ENCODE measurements at places on chromosomes 12 and 14. TPM values are rescaled to one million over a fixed set of nuclear protein-coding genes. Genes with fewer than 3 reads are reported as not detected.

DNA sequence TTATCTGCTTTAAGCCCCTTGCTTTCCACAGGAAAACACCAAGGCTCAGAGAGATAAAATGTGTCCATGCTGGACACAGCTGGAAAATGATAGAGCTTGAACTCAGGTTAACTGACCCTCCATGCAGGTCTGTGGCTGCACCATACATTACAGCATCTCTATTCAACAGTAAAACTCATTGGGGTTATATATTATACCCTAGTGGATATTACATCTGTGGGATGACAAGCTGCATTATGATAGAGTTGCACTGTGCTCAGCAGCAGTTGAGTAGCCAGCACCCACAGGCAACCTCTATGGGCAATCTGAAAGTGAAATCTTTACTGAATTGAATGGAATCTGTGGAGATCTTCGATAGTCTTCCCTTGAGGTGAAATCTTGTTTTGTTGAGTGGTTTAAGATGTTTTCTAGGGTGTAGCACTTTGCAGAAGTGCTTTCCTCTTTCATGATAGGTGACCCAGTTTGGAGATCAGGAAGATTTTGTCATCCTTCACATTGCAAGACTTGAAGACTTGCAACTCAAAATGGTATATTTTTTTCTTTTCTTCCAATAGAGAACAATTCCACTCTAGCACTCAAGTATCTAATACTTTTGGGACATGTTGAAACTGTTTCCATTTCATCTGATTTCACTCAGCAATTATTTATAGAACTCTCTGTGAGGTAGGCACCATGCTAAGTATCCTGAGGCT, 389.2 kb downstream of the RAD51B start:
- no peak for DNase-seq

DNA sequence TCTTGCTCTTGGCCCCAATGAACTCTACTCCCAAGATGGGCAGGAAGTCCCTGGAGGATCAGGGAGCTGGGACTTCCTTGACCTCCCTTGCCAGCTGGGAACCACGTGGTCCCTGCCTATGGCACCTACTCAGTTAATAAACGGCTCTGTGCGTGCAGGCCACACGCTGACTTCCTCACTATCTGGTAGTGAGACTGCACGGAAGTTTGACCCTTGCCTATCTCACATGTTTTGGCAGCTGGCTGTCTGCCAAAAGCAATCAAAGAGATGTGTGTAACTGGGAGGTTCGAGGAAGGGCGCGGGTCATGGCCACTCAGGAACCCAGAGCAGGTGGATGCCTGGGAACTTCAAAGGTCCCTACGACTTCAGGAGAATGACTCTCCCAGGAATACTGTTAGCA, 57.9 kb downstream of the RFLNA start:
- peak; percentile 22 for DNase-seq

GRCh38 chr14:92501891-92502351, 11.7 kb upstream of the RIN3 start:
- DNase-seq = no peak

DNA sequence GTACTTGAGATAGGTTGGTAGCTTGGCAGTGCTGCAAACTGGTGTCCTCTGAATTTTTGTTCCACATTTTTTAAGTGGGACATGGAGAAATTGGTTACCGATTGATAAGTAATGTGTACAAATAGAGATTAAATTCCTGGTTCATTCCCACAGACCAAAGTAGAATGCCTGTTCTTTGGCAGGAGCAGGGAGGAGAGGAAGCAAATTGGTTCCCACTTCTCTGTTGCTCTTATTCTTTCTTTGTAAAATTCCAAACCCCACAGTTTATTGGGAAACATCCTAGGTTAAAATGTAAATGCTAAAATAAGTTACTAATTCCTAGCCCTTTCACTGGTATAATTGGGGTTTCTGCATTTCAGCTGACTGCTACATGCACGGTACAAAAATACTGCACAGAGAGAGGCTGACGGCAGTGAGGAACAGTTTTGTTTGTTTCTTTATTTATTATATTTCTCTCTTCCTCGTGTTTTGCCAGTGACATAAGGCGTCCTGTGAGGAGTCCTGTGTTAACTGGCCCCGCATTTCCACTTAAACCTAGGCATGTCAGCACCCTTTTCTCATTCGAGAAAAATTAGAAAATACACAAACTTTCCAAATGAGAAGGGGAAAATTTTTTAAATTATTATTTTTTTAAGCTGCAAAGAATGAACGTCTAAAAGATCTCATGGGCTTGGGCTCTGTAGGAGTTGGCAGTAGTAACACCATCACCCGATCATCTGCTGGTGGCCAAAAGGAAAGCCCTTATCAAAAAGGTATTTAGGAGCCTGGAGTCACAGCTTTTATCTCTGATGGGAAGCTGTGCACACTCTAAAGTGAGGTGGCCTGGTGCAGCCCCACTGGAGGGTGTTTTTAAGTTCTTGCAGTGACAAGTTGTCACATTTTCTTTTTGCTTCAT, 25.4 kb upstream of the BCL7A start:
- peak; percentile 74 for DNase-seq

DNA sequence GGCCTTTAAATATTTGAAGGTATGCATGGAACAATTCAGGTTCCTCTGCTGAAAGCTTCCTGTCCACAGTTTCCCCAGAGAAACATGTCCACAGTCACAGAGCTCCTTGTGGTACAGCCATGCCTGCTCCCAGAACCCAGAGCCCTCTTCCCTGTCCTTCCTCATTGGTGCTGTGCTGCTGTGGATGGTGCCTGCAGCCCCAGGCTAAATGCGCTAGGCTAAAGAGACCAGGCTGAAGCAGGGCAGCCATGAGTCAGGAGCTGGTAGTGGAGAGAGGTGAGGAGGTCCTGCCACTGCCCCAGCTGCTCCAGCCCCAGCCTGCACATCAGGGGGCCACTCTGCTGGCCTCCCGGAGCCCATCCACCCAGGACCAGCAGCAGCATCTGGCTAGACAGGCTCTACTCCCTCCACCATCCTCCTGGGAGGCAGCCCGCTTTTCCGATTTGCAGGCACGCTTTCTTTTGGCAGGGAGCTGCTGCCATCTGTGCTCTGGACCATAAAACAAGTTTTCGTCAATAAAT, 65.4 kb upstream of the DDX11 start:
- DNase-seq = no peak

DNA sequence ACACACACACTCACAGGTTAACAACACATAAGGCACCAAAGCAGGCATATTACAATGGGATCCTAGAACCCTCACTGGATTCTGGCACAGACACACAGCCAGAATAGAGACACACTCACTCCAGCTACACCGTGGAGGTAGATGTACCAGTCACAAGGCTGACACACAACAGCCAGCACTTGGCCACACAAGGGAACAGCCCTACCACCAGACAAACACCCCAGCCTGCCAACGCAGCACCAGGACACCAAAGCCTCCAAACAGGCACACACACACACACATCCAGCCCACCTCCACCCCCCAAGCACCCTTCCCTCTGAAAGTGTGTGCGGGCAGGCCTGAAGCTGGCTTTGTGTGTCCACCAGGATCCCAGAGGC, 10.9 kb upstream of the ITGB7 start:
- DNase-seq = no peak

- no peak for DNase-seq
These were observed 8.2 kb downstream of the KRT4 start for GRCh38 chr12:52805739-52806138.

GRCh38 chr12:3990501-3991280, 117.5 kb upstream of the PARP11 start:
- DNase-seq = no peak

- DNase-seq = no peak
These were observed 173.7 kb downstream of the SYT10 start for GRCh38 chr12:33265900-33266299.

- no peak for DNase-seq
These were observed 15.4 kb upstream of the TNS2 start for GRCh38 chr12:53034459-53034858.

- no peak for DNase-seq
These were observed 1098.8 kb downstream of the TMEM121 start for GRCh38 chr14:106625186-106625585.

DNA sequence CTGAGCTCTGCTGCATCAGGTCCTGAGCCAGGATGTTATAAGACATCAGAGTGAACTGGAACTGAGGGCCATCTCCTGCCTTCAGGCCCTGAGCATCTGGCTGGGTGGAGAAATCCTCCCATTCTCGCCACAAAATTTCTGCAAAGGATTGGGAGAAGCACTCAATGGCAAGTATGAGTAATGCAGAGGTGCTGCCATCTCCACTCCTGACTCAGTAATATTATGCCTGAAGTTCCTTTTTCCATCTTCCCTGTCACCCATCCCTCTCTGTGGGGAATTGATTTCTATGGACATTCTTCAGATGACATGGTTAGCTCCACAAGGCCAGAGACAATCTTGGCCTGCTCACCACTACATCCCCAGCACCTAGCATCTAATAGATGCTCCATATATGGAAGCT, 4.7 kb downstream of the ANGEL1 start:
- DNase-seq = no peak

DNA sequence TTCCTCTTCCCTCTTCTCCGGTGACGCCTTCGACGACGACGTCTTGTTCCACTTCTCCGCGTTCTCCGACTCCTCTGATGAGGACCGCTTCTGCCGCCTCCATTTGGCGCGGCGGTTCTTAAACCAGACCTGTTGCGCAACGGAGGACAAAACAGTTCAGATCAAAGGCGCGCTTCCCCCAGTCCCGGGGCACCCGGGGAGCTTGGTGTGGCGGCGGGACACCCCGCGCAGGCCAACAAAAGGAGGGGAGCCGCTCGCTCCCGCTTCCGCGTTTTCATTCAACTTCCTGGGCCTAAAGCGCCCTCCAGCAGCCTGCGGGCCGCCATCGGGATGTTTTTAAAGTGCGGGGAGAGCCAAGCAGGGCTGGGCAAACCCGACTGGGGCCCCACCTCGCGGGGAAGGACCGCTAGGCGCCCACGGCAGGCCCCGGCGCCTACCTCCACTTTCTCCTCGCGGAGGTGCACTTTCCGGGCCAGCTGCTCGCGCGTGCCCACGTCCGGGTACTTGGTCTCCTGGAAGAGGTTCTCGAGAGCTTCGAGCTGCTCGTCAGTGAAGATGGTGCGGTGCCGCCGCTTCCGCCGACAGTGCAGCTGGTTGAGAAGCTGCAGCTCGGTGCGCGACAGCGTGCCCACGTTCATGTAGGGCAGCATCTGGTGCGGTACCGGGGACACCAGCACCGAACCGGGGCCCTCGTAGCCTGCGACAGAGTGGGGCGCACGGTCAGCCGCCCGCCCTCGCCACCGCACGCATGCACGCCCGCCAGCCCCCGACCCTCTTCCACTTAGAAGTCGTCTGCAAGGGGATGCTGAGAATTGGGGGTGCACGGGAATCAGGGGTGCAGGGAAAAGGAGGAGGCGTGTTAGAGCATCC, 1.2 kb downstream of the GSC start:
- no peak for DNase-seq

- peak; percentile 96 for DNase-seq
These were observed 14.8 kb downstream of the CDKL1 start for GRCh38 chr14:50381823-50382287.

DNA sequence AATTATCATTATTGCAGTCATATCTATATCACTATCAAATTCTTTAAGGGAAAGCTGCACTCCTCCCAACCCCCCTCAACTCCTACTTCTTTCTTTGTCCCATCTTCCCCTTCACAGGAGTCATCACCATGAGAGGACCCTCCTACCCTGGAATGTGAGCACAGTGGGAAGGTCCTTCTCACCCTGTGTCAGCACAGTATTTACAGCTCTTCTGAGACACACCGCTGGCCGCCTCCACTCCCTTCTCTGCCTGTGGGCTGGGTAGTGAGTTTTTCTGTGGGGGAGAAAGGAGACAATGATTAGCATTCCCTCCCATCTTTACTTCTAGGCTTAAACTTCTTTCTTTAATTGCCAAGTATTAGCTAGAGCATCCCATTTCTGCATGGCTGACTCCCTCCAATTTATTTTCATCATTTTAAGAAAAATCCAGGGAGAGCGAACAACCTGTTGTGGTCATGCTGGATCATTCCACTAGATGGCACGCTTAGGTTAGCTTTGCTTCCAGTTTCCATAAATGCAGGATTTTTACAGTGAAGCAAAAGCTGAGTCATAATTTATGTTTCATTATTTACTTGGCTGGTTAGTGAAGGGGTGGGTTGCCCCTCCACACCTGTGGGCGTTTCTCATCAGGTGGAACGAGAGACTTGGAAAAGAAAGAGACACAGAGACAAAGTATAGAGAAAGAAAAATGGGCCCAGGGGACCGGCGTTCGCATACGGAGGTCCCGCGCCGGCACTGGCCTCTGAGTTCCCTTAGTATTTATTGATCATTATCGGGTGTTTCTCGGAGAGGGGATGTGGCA, 188.5 kb downstream of the ALX1 start:
- peak; percentile 77 for DNase-seq

GRCh38 chr12:50400638-50401499, at the start of gene LARP4:
LARP4 (plus strand) TSS chr12:50400885; CDS start chr12:50401011, 126 bp downstream.
- peak; percentile 86 for DNase-seq

Gene TEX52
- not detected for total RNA-seq

Gene MUCL1
- total RNA-seq = not detected

Gene INTS13
- total RNA-seq = 40.1 TPM

Gene SDSL
- total RNA-seq = 12.5 TPM

Gene GALNT9
- 0.35 TPM for total RNA-seq

Gene VWF
- 3.0 TPM for total RNA-seq

Gene PIWIL1
- total RNA-seq = not detected

Gene KRT73
- not detected for total RNA-seq

Gene PNN
- 43.2 TPM for total RNA-seq

All from renal cortical epithelial cell (primary cell).